ENCODE measurements at places on chromosomes 1 and 21. TPM values are rescaled to one million over a fixed set of nuclear protein-coding genes. Genes with fewer than 3 reads are reported as not detected.

The CFAP74 gene
- 0.27 TPM for total RNA-seq

The S100B gene
- total RNA-seq = 67.8 TPM

The SLC9C2 gene
- total RNA-seq = not detected

The LIN9 gene
- total RNA-seq = 11.3 TPM

The FAM78B gene
- total RNA-seq = 8.9 TPM

The COL6A1 gene
- total RNA-seq = 489 TPM

The VAMP3 gene
- total RNA-seq = 63.3 TPM

The PLD5 gene
- total RNA-seq = 9.5 TPM

The PADI6 gene
- total RNA-seq = 0.16 TPM

The KCNE1 gene
- 0.33 TPM for total RNA-seq

All from camera-type eye (tissue), 1 donor.